D341Med (cell line): ENCODE measurements at places on chromosomes 4 and X.

GRCh38 chr4:112766422-112766821, 129.5 kb downstream of the LARP7 start:
- DNase-seq = peak; percentile 50

DNA sequence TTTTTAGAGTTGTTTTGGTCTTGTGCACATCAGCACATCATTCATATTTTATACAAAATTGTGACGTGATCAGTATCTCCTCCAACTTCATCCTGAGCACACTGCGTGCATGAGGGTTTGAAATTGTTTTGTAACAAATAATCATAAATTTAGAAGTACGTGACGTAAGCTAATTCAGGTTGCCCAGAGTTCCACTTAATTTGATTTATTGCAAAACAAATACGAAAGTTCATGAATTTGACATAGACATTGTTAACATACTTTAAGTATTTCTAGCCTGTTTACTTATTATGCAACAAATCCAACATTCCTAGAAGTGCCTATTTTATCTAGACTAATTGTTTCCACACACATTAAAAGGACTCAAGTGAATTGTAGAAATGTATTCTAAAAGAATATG, 48.3 kb downstream of the MAP7D3 start:
- DNase-seq = no peak

GRCh38 chrX:48761674-48762471, at the start of gene GLOD5:
Gene GLOD5 (plus strand): TSS chrX:48761747. CDS start chrX:48761791, 44 bp downstream.
- DNase-seq = peak; percentile 62

DNA sequence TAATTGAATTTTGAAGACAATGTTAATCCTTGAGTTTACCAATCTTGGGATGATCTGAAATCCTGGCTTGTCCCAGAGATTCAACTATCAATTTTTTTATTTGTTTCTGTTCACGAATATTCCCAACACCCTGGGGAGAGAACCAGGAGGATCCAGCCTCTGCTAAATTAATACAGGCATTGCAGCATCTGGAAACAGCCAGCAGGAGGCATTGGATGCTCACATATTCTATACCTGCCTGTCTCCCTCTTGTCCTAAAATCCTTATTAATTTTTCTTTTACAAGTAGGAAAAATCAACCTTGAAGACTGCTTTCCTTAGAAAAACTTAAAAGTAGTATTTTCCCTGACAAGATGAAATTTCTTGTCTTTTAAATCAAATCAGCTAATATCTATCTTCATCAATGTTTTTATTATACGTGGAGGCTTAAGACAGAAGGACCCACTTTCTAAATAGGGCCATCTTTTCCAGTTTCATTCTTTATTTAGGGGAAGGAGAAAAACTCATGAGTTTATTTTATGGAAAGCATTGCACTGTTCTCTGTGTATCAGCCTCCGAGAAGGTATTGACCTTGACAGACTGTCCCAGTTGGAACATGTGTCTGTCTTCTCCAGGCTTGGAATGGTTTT, 102.4 kb downstream of the CLNK start:
- DNase-seq = peak; percentile 46

GRCh38 chr4:113540859-113541258, 220.7 kb downstream of the CAMK2D start:
- DNase-seq = no peak

GRCh38 chr4:61440321-61440720, 240.2 kb downstream of the ADGRL3 start:
- DNase-seq = peak; percentile 45

GRCh38 chrX:3451571-3451970, 105.1 kb upstream of the MXRA5 start:
- no peak for DNase-seq

- DNase-seq = no peak
Measured at GRCh38 chrX:5907207-5907606, 321.5 kb downstream of the NLGN4X start.

- no peak for DNase-seq
Measured at GRCh38 chrX:123728554-123728953, 4.3 kb downstream of the THOC2 start.

DNA sequence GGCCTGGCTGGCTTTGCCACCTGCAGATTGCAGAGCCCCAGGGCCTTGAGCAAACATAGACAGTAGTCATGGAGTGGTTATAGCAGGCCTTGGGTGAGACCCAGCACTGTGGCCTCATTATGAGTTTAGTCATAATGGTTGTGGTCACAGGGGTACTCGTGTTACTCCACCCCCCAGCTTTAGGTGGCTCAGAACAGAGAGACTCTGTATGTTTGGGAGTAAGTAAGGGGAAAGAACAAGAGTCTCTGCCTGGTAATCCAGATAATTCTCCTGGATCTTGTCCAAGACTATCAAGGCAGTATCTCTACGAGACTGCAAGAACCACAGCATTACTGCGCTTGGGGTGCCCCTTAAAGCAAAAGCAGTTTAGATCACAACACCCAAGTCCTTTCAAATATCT, 62.3 kb upstream of the SCRG1 start:
- DNase-seq = no peak

GRCh38 chr4:36904823-36905222, 339.7 kb upstream of the NWD2 start:
- DNase-seq = no peak

GRCh38 chr4:180706766-180707165, 1536.4 kb upstream of the TENM3 start:
- DNase-seq = no peak

DNA sequence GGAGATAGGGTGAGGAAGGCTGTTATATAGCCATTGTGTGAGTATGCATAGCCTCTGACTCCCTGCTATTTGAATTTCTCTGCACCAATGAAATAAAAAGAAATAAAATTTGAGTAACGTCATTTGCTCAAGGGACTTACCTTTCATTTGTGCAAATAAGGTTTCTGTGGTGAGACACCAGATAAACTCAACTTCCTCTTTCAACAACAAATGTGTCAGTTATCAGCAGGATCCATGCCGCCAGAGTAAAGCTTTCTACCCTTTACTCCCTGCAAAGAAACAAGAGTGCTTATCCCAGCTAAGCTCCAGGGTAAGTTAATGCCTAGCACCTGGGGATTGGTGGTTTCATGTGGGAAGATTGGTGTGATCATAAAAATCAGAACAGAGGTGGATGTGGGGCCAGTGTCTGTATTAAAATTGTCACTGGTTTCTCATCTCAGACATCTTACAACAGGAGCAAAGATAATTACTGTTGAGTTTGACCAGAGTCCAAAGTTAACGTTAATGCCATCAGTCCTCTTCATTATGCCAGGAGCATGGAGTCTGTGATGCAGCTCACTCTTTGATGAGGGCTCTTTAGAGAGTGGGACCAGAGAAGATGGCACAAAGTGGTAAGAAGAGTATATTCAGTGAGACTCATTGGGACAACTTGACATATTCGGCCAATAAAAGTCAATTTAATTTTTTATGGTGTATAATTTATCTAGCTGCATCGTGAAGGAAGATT, at the start of gene P2RY10:
TSS of gene P2RY10 (plus strand) at position 206 of the 727 bp plus-strand sequence. CDS start 15,130 bp downstream, outside the sequence.
- DNase-seq = no peak

GRCh38 chr4:10684631-10685030, at the start of gene CLNK:
Gene CLNK (minus strand): TSS chr4:10684768. CDS start chr4:10667869, 16,899 bp downstream.
- DNase-seq = no peak

- no peak for DNase-seq
Measured at GRCh38 chrX:24231131-24231540, 81.6 kb downstream of the ZFX start.

DNA sequence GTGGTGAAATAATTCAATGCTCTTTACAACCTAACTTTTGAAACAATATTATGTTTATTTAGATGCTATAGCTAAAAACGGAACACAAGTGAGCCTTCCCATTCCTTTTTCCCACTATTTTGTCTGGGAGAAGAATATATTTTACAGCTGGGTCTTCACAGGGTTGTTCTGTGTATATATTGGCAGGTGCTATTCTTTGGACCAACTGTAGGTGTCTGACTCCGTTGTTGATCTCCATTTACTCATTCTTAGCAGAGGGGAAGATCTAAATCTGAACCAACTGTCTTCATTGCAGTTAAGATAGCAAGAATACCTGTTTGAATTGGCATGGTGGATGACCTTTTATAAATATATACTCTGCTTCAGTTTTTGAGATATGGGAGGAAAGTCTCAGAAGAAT, 257.4 kb downstream of the CFAP299 start:
- DNase-seq = no peak

- no peak for DNase-seq
Measured at GRCh38 chr4:102642631-102643298, 118.0 kb downstream of the MANBA start.

DNA sequence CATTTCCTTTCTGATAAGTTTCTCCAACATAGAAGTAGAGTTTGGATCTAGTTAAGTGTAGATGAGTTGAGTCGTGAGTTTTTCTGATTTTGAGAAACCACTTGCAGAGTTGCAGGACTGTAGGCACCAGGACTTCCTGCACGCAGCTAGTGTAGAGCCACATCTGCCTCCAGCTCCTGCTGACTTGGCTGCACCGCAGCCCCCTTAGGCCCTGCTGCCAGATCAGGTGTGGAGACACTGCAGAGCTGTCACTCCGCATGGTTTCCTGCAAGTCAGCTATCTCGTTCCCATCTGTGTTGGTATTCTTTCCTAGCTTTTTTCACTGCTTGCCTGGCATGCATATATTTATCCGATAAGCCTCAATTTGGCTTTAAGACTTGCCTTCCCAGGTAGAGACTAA, 48.9 kb downstream of the PCDH7 start:
- no peak for DNase-seq
